Osteocyte (in vitro differentiated cells): ENCODE measurements at places on chromosomes 5 and 9. TPM values are rescaled to one million over a fixed set of nuclear protein-coding genes. Genes with fewer than 3 reads are reported as not detected.
A peak's percentile ranks its signal among the peaks of the same experiment; 100 is the strongest.

- DNase-seq: no peak
Measured at GRCh38 chr9:100774962-100775361, 197.1 kb downstream of the CAVIN4 start.

SGCD gene
- total RNA-seq: 13.1 and 14.4 TPM in 2 replicates

DNA sequence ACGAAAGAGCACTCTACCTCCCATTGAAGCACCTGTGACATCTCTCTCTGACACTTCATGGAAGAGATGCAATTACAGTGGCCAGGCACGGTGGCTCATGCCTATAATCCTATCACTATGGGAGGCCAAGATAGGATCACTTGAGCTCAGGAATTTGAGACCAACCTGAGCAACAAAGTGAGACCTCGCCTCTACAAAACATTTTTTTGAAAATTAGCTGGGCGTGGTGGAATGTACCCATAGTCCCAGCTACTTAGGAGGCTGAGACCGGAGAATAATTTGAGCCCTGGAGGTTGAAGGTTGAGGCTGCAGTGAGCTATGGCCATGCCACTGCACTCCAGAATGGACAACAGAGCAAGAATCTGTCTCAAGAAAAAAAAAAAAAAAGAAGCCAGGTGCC is 45.5 kb downstream of the GLDC start:
- no peak for DNase-seq

SLC24A2 gene
- total RNA-seq: not detected in 2 replicates

DNA sequence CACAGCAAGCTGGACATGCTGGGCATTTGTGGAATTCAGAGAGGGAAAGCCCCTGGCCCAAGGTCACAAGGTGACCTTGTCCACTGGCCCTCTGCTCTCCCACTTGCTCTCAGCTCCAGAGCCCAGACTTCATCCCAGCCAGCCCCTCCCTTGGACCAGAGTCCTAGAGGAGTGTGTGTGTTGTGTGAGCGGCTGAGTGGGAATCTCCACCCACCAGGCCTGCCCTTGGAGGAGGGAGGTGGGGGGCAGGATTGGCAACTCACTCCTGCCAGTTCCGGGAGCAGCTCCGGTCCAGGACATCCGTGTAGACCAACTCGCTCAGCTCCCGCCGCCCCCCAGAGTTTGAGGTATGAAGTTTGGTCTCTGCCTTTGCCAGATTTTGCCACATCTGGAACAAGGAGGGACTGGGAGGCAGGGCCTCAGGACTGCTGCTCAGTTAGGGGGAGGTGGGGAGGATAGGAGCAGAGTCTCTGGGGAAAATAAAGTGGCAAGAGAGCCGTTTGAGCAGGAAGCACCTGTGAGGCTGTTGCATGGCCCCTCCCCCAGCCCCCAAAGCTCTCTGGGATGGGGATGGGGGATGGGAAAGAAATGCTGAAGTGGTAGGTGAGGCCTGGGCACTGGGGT is 1.4 kb downstream of the MZB1 start:
- DNase-seq: no peak

- DNase-seq: no peak
Measured at GRCh38 chr9:132864277-132864676, 13.8 kb downstream of the AK8 start.

DNA sequence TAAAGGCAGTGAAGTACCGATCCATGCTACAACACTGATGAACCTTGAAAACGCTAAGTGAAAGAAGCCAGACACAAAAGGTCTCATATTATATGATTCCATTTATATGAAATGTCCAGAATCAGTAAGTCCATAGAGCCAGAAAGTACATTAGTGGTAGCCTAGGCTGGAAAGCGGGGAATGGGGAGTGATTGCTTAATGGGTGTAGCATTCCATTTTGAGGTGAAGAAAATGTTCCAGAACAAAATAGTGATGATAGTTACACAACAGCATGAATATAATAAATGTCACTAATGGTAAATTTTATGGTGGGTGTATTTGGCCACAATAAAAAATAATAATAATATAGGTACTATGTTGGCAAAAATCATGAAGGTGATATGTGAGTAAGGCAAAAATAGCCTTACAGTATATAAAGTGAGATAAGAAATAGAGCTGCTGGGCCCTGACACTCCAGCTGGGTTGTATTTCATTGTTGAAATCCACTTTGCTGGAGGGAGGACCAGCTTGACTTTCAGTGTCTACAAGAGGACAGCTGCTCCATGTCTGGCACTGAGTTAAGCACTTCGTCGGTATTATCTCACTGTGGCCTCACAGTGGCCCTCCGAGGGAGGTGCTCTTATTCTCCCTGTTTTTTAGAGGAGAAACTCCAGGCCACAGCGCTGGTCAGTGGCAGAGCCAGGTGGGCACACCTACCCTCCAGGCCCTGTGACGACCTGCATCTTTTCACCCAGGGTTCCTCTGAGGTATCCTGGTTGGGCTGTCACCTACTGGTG is 22.4 kb upstream of the ANGPTL2 start:
- DNase-seq: no peak

DNA sequence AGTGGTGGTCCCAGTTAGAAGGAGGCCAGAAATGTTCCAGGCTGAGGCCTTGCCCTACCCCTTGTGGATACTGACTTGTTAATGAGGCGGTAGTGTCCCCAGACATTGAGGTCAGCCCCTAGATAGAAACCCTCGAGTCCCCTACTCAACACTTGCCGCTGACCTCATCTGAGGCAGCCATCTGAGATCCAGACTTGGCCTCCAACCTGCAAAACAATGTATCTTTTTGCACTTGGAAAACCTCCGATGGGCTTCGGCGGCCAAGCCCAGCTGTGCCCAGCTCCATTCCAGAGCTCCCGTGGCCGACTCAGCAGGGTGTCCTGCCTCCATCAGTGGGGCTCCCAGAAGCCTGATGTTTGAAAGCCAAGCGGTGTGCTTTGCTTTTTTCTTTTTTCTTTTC is 122.1 kb downstream of the WNK2 start:
- peak; percentile 79 for DNase-seq

- DNase-seq: no peak
Measured at GRCh38 chr5:95613514-95613913, 6.4 kb upstream of the GPR150 start.

NUTM2G gene
- total RNA-seq: 0.13 TPM in 1 of 2 replicates, not detected in the other

GRCh38 chr5:127070243-127070642 is 3.1 kb downstream of the C5orf63 start:
- DNase-seq: no peak

DNA sequence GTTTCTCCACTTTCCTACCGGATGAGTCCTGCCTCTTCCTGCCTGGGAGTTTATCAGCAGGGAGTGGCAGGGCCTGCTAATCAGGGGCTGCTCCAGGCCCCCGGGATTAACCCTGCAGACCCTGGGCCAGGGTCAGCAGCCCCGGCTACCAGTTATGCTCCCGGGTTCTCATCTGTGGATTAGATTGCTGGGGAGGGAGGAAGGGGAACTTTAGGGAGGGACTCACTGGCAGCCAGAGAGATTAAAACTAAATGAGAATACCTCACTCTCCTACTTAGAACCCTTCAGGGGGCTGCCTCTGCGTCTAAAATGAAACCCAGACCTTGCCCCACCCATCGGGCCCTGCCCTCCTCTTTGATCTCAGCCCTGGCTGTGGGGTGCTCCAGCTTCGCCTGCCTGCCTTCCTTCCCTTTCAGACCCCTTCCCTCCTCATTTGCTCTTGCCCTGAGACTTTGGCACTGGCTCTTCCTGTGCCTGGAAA is 130.5 kb upstream of the HAND1 start:
- no peak for DNase-seq

DNA sequence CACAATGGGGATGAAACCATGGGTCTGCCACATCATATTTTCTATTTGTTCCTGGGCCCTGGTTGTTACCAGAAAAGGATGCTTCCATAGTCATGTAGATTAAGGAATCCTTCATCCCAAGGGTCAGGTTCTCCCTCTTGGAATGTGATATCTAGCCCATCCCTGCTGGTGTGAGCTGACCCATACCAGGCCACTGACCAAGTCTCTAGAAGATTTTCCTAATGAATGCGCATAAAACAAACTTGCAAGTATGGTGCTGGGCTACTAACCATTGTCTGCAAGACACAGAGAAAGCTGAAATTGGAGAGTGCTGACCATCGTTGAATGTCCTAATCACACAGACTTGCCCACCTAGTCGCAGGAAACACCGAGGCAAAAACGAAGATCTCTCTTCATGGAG is 972.6 kb downstream of the EFNA5 start:
- no peak for DNase-seq

GRCh38 chr5:129118405-129118804 is 23.9 kb downstream of the ISOC1 start:
- no peak for DNase-seq

SNAPC4 gene
- total RNA-seq: 8.9 and 9.9 TPM in 2 replicates

- DNase-seq: no peak
Measured at GRCh38 chr5:83313436-83313835, 158.1 kb upstream of the VCAN start.

- no peak for DNase-seq
Measured at GRCh38 chr9:134420281-134420845, 94.1 kb downstream of the RXRA start.

HTR1A gene
- not detected in 2 replicates for total RNA-seq

DNA sequence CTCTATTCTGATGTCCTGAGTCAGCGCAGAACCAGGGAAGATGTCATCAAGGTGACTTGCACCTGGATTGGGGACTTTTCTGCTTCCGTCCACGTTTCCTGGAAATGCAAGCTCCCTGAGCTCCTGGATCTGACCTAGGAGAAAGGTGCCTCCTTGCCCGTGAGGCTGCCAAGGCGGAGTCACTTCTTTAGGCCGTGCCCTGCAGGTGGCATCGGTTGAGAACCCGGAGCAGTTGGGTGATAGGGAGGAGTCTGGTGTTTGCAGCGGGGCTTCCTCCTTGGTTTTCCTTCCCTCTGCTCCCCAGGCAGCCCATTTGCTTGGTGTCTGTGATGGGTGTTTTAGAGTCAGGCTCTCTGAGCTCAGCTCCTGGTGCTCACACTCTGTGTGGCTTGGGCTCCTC is 15.2 kb downstream of the NANS start:
- no peak for DNase-seq

ZSWIM6 gene
- total RNA-seq: 20.6 and 20.7 TPM in 2 replicates
